ENCODE measurements at places on chromosomes 2 and 18.

DNA sequence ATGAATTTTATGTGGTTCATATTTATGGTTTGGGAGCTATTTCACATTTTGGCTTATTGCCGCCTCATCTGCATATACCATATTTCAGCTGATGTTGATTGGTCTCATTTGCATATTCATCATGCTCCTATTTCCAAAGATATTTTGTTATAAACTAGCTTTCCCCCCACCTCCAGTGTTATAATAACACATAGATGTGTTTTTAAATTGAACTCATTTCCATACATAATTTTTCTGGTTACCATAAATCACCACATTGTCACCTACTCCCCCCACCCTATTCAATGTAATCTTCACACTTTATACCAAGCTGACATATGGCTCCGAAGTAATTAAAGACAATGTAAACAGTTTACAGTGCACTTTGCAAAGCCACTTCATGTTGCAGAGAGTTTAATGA is 101.2 kb downstream of the FSHR start:
- DNase-seq, result no peak

DNA sequence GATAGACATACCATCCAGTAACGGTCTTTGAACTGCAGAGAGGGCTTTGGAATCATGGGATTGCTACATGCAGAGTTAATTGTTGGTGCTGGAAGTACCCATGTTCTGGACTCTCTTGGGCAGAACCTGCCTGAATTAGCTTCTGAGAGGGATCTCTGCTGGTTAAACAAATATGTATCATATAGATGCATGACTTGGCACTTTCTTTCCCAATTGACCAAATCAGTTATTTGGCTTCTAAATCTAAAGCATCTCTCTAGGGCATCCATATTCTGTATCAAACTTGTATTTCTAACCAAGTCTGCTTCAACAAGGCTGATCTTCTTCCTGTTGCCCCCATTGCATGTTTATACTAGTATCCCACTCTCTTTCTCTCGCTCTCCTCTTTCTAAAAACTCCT is 336.7 kb upstream of the CELF4 start:
- no peak for DNase-seq

GRCh38 chr18:8972116-8972515 is 130.4 kb upstream of the NDUFV2 start:
- DNase-seq, result no peak

GRCh38 chr2:30464544-30465170 is 17.6 kb downstream of the LCLAT1 start:
- no peak for DNase-seq

- DNase-seq, result peak; percentile 20
Measured at GRCh38 chr2:43676322-43677050, at the start of gene C1GALT1C1L. C1GALT1C1L (minus strand) TSS chr2:43676429; CDS start chr2:43676322, 107 bp downstream.

DNA sequence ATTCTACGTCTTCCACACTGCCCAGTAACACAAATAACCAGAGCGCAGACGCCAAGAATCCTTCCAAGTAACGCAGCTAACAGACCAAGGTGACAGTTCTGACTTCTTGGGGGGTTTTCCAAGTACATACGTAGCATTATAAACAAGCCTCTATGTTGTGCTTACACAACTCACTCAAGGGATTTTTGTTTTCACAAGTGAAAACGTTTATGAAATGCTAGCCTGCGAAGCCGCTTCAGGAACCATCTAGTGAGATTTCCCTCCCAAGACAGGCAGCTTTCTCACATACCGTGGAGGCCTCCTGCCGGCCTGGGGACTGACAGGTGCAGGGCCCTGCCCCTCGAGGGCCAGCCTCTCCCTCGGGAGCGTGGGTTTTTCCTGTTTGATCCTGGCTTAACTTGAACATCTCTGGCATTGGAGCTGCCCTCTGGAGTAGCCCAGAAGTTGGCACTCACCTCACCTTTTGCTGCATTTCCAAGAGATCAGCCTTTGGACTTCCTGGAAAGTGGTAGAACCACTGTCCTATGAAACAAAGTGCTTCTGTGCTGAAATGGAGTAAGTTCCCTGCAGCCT is 151.1 kb downstream of the MBP start:
- DNase-seq, result no peak

DNA sequence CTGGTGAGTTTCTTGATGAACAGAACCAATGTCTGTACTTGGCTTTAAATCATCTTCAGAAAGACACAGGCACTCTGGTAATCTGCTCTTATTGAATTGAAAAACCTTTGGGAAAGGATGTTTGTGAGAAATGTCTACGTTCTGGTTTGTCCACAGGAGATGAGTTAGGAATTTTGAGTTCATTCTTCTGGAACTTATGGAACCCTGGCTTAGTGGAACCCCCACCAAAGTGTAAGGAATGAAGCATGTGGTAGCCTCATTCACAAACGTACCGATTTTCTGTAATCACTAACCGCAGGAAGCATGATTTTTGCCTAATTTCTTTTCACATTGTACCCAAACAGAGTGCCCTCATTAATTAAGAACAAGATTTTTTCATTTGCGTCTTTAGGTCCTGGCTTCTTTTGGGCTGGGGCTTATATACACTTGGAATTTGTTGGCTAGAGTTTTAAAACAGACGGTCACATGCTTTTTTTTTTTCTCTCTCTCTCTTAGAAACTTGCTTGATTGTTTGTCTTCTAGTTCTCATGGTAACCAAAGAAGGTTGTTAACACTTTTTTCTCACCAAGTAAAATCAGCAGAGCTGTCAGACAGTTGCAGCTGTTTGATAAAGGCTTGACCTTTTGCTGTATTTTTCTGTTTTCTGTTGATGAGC is 314.1 kb upstream of the THUMPD2 start:
- no peak for DNase-seq

Measured in activated CD8-positive, alpha-beta T cell treated with anti-CD3 and anti-CD28 coated beads for 36 hours (primary cell).